Sigmoid colon (tissue), 7 donors: ENCODE measurements at places on chromosomes 1 and 21. TPM values are rescaled to one million over a fixed set of nuclear protein-coding genes. Genes with fewer than 3 reads are reported as not detected.
A peak's percentile ranks its signal among the peaks of the same experiment; 100 is the strongest.

DNA sequence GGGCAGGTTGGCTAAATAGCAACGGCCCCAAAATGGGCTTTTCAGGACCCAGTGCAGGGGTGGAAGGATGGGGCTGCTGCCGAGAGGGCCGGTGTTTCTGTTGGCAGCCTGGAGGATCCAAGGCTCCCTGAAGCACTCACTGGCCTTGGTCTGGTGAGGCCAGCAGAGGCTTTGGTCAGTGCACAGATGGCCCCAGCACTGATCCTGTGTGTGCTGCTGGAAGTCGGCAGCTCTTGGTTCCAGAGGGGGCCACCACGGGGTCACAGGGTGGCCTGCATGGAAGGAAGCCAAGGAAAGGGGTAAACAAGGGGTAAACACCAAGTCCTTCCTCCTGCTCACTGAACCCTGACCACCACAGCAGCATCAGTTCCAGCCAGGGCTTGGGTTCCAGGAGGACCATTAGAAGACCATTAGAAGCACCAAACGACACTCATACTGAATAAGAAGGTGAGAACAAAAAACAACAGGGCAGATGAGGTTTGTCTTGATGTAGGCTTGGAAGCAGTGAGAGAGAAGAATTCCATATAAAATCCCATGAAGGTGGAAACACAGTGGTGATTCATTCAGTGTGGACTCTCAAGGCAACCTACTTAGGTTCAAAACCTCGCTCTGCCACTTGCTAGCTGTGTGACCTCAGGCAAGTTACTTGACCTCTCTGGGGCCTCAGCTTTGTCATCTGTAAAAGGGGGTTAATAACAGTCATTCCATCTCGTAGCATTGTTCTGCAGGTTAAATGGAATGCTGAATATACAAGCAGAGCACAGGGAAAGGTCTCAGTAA, 184.5 kb downstream of the RUNX1 start:
- DNase-seq = no peak

- DNase-seq = no peak
Observed at GRCh38 chr1:156822680-156823079, 6.0 kb upstream of the SH2D2A start.

- no peak for DNase-seq
Observed at GRCh38 chr1:12339396-12339795, 109.6 kb downstream of the VPS13D start.

C1QA gene
- 80.3 TPM for total RNA-seq

FCAMR gene
- total RNA-seq = not detected

DNA sequence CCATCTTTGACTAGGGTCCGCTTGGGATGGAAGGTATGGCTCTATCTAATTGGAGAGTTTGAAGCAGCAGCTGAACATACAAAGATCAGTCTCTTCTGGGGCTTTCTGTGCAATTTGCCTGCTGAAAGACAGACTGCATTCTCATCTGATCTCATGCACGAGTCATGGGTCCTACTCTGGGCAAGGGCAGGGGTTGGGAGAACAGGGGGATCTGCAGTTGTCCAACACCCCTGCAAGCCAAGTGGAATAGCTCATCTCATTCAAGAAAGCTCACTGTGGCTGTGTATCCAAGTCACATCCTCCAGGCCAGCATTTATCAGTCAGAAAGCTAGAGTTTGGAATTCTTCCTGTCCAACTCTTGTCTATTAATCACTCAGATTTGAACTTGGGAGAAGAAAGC, 177.2 kb upstream of the C8B start:
- no peak for DNase-seq

DCDC2B gene
- total RNA-seq = not detected

DNA sequence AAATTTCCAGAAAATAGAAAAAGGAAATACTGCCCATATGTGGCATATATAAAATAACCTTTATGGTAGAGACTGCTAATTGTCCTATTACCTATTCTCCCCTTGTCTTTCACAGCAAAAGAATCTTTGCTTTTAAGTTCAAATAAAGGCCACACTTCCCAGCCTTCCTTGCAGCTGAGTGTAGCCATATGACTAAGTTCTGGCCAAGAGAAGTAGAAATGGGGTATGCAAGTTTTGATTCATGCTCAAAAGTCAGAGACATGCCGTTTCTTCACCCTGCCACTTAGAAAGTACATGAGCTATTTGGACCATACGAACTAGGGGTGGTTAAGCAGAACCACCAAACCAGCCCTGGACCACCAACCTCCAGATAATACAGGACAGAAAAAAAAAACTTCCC, 18.3 kb upstream of the S100A2 start:
- no peak for DNase-seq

DNA sequence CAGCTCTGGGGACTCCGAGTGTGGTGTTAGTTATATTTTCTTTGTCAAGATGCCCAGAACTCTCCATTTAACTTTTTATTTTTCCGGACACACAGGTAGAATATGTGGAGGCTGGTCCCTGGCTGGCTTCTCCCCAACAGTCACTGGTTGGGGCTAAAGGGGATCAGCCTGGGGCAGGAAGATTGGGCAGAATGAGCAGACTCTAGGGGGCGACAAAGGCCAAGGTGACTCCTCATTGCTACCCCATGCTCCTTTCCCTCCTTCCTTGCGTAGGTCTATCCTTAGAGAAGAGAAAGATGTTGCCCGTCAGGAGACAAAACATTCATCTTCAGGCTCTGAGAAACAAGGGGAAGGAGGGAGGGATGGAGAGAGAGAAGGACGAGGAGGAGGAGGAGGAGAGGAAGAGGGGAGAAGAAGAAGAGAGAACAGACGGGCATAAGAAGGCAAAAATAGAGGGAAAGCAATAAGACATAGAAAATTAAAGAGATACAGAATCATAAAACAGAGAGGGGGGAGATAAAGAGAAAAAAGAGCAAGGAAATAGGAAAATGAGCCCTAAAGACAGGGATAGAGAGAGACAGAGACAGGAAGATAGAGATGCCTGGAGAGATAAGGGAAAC, 89.9 kb downstream of the FOXD2 start:
- no peak for DNase-seq

- no peak for DNase-seq
Observed at GRCh38 chr21:38758501-38759214, 47.1 kb upstream of the ETS2 start.

CRNN gene
- not detected for total RNA-seq

DNA sequence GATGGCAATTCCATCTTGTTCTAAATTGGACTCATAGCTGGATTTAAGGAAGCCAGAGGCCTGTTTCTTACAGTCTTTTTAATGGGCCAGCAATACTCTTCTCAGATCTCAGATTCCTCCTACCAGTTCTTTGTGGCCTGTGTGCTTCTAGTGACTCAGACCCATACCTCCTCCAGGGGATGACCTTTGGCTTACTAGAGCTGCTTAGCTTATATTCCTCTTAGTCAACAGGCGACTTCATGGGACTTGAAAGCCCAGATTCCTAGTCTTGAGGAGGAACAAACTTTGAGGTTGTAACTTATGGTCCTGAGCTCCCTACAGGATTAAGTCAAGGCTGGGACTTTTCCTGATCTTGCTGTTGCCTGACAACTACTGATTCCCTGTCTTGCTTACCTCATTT, 12.4 kb upstream of the PAPPA2 start:
- DNase-seq = no peak

DNA sequence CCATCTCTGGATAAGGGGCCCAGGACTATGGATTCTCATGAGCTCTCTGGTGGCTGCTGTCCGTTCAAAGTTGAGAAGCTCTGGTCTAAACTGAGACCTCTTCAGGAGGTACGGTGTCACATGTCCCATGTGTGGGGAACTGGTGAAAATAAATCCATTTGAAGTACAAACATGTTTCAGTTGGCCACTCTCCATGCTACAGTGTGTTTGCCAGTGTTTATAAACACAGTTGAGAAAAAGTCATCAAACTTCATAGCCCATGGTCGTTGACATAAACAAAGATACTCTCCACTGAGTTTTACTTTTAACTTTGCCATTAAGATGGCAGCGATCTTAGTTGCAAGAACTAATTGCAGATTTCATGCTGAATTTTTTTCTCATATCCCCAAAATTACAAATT, 72.8 kb downstream of the PSMG1 start:
- DNase-seq = no peak

DNA sequence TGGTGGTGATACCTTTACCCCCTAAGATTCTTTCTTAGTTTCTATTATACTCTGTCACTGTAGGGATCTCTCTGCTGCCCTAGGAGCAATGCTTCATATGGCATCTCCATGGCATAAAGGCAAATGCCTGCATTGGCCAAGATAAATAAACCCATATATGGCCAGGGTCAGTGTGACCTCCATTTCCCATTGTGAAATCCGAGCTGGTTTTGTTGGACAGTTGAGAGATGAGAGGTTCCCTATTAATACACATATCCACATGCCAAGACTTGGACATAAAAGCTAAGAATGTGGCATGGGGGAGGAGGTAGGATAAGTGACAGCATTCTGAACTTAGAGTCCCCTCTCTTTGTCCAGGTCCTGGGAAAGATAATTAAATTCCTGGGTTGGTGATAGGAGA, 1.4 kb downstream of the TPM3 start:
- DNase-seq = no peak

DIO1 gene
- not detected for total RNA-seq

GRCh38 chr21:35231090-35231489, 182.0 kb upstream of the RUNX1 start:
- DNase-seq = no peak

GRCh38 chr1:22753481-22753971, 42.9 kb downstream of the EPHB2 start:
- peak; percentile 77 for DNase-seq

- DNase-seq = no peak
Observed at GRCh38 chr1:160625725-160626498, 20.9 kb downstream of the SLAMF1 start.

DNA sequence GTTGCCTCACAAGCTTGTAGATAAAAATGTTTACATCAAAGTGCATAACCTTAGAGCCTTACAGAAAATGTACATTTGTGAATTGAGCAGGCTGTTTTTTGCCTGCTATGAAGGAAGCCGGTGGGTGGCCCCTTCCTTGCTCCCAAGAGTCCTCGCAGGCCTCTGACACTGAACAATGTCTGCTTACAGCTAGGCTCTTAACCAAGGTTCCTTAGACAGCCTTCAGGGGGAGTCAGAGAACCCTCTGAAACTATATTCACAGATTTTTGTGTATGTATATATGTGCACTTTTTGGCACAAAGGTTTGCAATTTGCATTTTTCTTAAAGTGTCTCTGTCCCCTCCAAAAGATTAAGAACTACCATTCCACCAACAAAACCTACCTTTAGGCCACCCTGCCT, 282.6 kb downstream of the BARHL2 start:
- no peak for DNase-seq

DNA sequence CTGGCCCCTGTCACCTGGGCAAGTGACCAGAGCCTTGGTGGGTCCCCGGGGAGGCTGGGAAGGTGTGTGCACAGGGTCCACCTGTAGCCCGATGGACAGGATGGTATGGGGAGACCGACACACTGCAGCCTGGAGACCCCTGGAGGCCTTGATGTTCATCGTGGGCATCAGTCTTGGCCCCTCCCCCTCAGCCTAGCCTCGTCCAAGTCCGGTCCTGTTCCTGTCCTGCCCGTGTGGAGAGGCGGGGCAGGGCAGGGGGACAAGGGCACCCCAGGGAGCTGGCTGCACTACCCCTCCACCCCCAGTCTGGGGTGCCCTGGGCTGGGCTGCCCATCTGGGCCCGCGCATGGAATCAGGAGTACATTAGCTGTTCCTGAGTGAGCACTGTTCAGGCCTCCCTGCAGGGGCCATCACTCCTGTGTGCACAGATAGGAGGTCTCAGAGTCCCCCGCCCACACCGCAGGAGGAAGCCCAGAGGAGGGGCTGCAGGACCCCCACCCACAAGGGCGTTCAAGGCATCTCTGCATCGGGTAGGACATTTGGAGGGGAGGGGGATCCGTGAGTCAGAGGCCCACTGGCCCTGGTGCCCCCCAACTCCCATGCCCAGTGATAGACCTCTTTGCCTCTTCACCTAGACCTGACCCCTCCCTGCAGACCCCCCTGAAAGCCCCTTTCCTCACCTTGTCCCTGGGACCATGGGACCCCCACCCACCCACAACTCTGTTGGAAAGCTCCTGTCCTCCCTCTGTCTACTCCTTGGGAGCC, 63.2 kb downstream of the WNT9A start:
- peak; percentile 65 for DNase-seq

- DNase-seq = no peak
Observed at GRCh38 chr1:218772575-218772974, 401.1 kb upstream of the LYPLAL1 start.

HSPG2 gene
- total RNA-seq = 185 TPM

DNAH14 gene
- 9.7 TPM for total RNA-seq

RXRG gene
- 2.1 TPM for total RNA-seq

- DNase-seq = no peak
Observed at GRCh38 chr1:86811142-86811924, 102.6 kb downstream of the SELENOF start.

GRCh38 chr1:38201431-38201830, 154.8 kb upstream of the POU3F1 start:
- no peak for DNase-seq

DNA sequence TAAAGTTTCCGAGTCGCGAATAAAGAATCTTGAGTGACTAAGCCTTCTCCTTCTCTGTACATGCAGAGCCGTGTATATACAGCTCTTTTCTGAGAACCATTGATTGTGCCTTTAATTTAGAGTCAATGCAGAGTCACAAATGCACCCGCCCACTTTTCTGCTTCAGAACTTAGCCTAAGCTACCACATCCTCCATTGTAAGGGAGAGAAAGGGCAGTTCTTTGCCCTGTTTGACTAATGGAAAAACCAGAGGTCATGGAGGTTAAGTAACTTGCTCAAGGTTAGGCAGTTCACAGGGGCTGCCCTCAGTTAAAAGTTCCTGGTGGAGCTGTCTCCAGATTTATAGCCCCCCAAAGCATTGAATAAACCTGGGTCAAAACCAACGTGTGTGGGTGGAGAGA, 139.6 kb downstream of the TOMM20 start:
- peak; percentile 7 for DNase-seq

GRCh38 chr1:95002540-95003432, 70.0 kb downstream of the ALG14 start:
- no peak for DNase-seq

DNA sequence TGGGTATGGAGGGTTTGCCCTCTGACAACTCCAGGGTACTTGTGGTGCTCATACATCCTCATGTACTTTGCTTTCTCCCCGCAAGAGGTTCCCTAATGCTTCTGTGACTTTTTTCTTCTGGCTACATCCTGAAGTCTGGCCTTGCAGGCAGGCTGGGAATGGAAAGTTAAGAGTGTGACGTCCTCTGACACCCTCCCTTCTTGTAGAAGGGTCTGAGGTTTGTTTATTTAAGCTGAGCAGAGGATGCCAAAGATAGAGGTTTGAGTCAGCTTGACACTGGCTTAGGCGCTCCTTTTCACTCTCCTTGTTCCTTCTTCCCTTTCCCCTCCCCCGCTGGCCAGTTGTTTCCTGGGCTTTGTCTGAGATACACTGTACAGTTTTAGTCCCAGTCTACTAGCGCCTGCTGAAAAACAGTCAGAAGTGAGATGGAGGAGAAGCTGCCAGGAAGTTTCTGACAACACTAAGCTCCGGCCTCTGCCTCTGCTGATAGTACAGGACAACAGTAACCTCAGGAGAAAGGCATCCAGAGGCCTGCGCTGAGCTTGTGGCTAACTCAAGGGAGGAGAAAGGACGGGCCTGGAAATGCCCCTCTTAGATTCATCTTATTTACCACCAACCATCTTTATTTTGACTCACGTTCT, at the start of gene MACF1:
Gene MACF1, plus strand, starts transcription at position 255 of the 641 bp plus-strand sequence. Its CDS starts 328 bp downstream, at position 583.
- DNase-seq = peak; percentile 92

TAF5L gene
- 13.0 TPM for total RNA-seq
